Stomach (tissue), 19 donors: ENCODE measurements at places on chromosomes 2 and 18.
A peak's percentile ranks its signal among the peaks of the same experiment; 100 is the strongest.

GRCh38 chr18:70046207-70046606 lies 98.5 kb upstream of the CD226 start:
- H3K36me3 ChIP-seq: peaks cover 8% of the 10 kb centered on the region
- H3K27ac ChIP-seq: no peak overlapping the region
- H3K27me3 ChIP-seq: no peaks in the 10 kb centered on the region
- no peak for DNase-seq
- no peak overlapping the region for H3K4me3 ChIP-seq

- H3K4me3 ChIP-seq: no peak overlapping the region
- no peak for DNase-seq
- no peak overlapping the region for H3K27ac ChIP-seq
- no peaks in the 10 kb centered on the region for H3K36me3 ChIP-seq
These were observed 162.7 kb downstream of the FSHR start for GRCh38 chr2:48991415-48992131.

DNA sequence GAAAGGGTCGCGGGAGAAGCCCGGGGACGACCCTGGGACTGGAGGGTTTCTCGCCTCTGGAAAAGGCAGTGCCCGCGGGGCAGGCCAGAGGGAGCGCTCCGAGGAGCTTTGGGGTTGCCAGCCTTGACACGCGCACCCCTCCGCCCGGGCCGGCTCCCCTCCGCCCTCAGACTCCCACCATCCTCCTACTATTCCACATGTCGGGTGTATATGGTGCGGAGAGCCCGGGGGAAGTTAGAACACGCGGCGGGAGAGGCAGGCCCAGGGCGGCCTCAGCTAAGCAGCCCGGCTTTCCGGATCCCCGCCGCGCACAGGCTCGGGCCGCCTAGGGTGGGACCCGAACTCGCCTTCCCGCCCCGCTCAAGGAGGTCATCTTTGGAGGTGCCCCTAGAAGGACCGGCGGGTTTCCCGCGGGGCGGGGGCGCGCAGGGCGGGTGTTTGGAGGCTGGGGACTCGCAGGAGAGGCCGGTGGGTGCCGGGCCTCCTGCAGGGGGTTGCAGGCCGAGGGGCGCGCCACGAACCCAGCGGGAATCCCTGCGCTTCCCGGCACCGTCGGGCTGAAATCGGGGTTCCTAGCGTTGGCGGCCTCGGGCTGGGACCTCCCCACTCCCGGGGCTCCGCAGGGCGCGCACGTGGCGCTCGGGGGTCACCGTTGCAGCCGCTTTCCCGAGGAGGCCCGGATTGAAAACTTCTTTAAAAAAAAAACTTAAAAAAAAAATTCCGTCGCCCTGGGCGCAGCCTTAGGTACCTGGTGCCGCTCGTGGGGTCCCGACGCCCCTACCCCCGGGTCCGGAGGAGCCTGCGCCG lies 3.7 kb downstream of the NFATC1 start:
- H3K27me3 ChIP-seq: peaks cover 55% of the 10 kb centered on the region
- DNase-seq: no peak

- H3K4me3 ChIP-seq: no peak overlapping the region
- H3K36me3 ChIP-seq: peaks cover 9% of the 10 kb centered on the region
- no peaks in the 10 kb centered on the region for H3K27me3 ChIP-seq
- peaks cover 18% of the 10 kb centered on the region for H3K4me1 ChIP-seq
- no peak for DNase-seq
These were observed 13.7 kb downstream of the KANSL1L start for GRCh38 chr2:210157526-210157925.

DNA sequence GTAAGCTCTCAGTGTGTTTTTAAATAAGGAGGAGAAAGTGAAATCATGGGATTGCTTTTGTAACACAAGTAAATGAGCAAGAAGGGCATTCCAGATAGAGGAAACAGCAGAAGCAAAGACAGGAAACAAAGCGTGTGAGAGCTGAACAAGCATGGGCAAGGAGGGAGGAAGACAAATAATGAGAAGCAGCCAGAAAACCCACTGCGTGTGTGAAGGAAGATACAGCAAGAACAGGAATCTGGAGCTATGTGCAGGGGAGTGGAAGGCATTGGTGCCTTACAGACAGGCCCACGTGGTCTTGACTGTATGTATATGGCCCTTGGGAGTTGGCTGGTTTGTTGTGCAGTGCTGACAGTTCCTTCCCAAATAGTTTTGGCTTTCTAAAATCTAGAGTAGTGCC lies 88.6 kb downstream of the AAK1 start:
- no peak overlapping the region for H3K4me3 ChIP-seq
- H3K27me3 ChIP-seq: no peaks in the 10 kb centered on the region
- DNase-seq: peak; percentile 29
- no peak overlapping the region for H3K27ac ChIP-seq
- peaks cover 31% of the 10 kb centered on the region for H3K36me3 ChIP-seq

- no peak overlapping the region for H3K27ac ChIP-seq
- no peaks in the 10 kb centered on the region for H3K27me3 ChIP-seq
- no peak overlapping the region for H3K4me3 ChIP-seq
- H3K4me1 ChIP-seq: peaks cover 34% of the 10 kb centered on the region
- DNase-seq: no peak
These were observed 10.4 kb downstream of the ARHGAP25 start for GRCh38 chr2:68745006-68745405.
